SK-MEL-5 (cell line): ENCODE measurements at places on chromosomes 16 and 17. TPM values are rescaled to one million over a fixed set of nuclear protein-coding genes. Genes with fewer than 3 reads are reported as not detected.

DNA sequence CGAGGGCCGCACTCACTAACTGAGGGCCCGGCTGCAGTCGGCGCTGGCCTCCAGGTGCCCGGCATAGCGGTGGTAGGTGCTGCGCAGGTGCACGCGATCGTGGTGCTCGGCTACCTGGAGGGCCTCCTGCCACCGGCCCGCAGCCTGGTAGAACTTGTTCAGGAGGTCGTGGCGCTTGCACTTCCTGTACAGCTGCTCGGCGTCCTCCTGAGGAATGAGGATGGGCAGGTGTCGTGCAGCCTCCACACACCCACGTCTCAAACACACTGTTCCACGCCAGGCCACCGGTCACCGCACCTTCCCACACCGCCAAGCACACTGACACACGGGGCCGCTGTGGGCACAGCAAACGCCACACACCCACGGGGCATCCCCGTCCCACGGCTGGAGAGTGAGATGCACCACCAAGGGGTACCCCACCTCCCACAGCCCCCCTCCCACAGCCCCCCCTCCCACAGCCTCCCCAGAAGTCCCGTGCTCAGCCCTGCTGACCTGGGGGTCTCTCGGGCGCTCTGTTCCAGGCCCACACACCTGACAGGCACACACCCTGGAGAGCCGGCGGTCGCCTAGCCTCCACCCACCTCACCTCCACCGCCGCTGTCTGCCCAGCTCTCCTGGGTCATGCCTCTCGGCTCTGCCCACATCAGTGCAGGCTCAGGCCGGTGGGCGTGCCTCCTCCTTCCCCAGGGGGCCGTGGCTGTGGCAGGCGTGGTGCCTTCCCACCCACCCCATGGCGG is 7.4 kb upstream of the TMEM204 start:
- DNase-seq: no peak

GRCh38 chr17:44653954-44654353 is 2.3 kb upstream of the MEIOC start:
- no peak for DNase-seq

GRCh38 chr17:30530346-30531025 is 53.3 kb downstream of the GOSR1 start:
- DNase-seq: no peak

- peak; percentile 76 for DNase-seq
These were observed 84.1 kb upstream of the TOB1 start for GRCh38 chr17:50949989-50950877.

DNA sequence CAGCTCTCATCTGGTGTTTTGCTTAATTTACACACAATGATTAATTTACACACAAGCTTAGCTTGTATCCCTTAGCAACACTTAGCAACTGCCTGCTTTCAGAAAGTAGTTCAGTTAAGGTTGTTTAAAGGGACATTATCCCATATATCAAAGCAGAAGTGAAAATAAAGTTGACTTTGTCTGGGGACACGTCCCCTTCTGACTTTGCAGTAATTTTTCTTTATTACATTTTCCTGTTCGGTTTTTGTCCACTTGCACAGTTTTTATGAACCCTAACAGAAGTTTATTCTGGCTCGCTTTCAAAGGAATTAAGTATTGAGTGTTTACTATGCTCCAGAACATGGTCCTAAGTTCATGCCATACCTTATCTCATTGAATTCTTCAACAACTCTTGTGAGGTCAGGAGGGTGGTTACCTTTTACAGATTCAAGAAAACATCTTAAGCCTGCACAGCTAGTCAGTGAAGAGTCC is 41.5 kb downstream of the ARHGAP44 start:
- DNase-seq: no peak

- DNase-seq: no peak
These were observed 14.2 kb downstream of the CRYM start for GRCh38 chr16:21263640-21264570.

- no peak for DNase-seq
These were observed 63.3 kb downstream of the RBFOX3 start for GRCh38 chr17:79547586-79547985.

GRCh38 chr17:66675991-66676371 is 158.9 kb upstream of the CACNG5 start:
- no peak for DNase-seq

DNA sequence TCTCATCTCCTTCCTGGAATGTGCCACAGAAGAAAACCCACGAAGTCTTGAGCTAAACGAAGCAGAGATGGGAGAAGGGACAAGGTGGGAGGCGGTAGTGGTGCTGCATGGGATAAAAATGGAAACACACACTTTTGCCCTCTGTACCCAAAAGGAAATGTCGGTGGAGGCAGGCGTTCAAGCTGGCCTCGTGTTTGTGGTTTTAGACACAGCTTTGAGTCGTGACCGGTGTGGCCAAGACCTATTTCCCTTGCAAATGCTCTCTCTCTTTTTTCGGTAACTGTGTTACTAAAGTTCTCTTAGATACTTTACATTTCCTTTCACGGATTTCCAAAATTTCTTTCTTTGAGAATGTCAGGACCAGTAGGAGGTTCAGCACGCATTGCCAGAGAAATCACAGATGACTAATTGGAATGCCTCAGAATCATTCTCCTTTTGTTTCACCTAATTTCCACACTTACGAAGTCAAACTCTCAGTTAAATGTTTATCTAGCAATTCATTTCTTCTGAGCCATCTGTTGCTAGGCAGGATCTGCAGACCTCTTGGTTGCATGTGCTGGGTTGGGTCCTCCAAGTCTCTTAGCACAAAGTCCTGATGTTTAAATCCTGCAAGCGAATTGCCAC is 412.3 kb downstream of the MAF start:
- no peak for DNase-seq

- DNase-seq: peak; percentile 14
These were observed 109.8 kb downstream of the GOSR1 start for GRCh38 chr17:30586818-30587595.

GRCh38 chr17:64634218-64634617 is 27.9 kb downstream of the SMURF2 start:
- no peak for DNase-seq

DNA sequence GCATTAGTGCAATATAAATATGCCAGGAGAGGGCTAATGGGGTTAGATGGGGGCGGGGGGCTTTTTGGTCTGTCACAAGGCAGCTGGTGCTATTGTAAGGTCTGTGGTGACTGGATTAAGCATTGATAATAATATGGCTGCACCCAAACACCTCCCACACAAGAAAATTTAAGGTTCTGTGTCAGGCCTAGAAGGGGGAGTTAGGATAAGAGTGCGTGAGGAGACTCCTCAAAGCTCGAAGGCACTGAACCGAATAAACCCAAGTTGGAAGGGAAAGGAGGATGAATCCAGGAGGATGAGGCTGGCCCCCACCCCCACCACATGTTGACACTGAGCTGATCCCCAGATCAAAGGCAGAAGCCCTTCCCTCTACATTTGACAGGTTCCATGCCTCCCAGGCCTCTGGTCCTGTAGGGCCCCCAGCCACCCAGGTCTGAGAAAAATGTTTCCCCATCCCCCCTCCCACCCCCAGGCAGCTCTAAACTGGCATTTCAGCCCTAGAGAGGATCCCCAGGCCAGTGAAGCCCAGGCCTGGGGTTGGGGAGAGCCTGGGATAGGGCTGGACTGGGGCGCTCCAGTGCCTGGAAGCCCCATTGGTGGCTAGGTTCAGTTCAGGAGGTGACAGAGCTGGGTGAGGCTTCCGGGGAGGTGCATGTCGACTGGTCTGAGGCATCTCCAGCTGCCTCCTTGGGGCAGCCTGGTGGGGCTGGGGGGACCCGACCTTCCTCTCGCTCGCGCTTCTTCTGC is 1.7 kb downstream of the HOXB1 start:
- DNase-seq: no peak

DNA sequence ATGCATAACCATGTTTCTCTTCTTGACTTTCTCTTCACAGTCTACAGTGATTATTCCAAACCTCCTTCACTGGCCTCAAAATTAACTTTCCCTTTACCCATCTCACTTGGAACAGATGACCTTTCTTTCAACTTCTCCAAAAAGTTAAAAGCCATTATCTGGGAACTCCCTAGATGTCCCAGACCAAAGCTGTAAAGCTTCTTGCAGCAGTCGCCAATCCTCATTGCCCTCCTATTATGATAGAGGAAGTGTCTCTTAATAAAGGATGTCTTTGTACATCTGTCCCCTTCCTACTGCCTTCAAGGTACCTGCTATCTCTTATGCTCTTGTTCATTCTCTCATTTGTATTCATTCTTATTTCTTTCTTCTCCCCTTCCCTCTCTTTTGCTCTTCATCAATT is 127.5 kb downstream of the MRTFB start:
- DNase-seq: no peak

GRCh38 chr17:67096609-67097008 is 52.3 kb downstream of the CACNG1 start:
- no peak for DNase-seq

Gene DNASE1L2
- total RNA-seq: 1.0 and 1.3 TPM in 2 replicates

Gene CARD14
- total RNA-seq: 19.6 and 23.2 TPM in 2 replicates

Gene CBFA2T3
- not detected in 2 replicates for total RNA-seq

Gene RSKR
- 3.4 and 4.8 TPM in 2 replicates for total RNA-seq

Gene HLF
- 0.24 and 1.8 TPM in 2 replicates for total RNA-seq
